ENCODE measurements at places on chromosomes 1 and 21.

- no peak for DNase-seq
Measured at GRCh38 chr1:54984131-54984842, 3.9 kb downstream of the TMEM61 start.

GRCh38 chr1:93680076-93680419 lies 1.6 kb downstream of the BCAR3 start:
- DNase-seq, result no peak

GRCh38 chr1:181202986-181203555 lies 114.6 kb downstream of the IER5 start:
- DNase-seq, result no peak

DNA sequence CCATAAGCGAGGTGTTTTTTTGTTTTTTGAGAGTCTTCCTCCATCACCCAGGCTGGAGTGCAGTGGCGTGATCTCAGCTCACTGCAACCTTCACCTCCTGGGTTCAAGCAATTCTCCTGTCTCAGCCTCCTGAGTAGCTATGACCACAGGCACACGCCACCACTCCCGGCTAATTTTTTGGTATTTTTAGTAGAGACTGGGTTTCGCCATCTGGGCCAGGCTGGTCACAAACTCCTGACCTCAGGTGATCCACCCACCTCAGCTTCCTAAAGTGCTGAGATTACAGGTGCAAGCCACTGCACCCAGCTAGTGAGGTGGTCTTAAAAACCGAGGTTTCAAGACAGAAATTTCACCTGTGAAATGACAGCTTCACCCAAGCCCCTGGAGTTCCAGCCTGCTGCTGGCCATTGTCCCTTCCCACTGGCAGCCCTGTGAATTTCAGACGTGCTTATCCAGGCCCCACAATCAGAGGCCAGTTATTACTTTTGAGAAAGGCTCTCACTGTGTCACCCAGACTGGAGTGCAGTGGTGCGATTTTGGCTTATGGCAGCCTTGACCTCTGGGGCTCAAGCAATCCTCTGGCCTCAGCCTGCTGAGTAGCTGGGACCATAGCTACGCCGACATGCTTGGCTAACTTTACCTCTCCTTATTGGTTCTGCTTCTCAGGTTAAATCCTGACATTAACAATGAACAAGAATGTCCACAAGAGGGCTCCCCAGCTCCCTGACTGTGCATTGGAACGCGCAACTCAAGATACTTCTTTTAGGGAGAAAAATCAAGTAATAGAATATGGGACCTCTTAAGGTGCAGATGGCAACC lies 19.4 kb downstream of the ENO1 start:
- peak; percentile 74 for DNase-seq

GRCh38 chr1:63730211-63730610 lies 43.6 kb upstream of the ROR1 start:
- DNase-seq, result no peak

- DNase-seq, result no peak
Measured at GRCh38 chr1:43308635-43309404, 8.0 kb downstream of the TIE1 start.

DNA sequence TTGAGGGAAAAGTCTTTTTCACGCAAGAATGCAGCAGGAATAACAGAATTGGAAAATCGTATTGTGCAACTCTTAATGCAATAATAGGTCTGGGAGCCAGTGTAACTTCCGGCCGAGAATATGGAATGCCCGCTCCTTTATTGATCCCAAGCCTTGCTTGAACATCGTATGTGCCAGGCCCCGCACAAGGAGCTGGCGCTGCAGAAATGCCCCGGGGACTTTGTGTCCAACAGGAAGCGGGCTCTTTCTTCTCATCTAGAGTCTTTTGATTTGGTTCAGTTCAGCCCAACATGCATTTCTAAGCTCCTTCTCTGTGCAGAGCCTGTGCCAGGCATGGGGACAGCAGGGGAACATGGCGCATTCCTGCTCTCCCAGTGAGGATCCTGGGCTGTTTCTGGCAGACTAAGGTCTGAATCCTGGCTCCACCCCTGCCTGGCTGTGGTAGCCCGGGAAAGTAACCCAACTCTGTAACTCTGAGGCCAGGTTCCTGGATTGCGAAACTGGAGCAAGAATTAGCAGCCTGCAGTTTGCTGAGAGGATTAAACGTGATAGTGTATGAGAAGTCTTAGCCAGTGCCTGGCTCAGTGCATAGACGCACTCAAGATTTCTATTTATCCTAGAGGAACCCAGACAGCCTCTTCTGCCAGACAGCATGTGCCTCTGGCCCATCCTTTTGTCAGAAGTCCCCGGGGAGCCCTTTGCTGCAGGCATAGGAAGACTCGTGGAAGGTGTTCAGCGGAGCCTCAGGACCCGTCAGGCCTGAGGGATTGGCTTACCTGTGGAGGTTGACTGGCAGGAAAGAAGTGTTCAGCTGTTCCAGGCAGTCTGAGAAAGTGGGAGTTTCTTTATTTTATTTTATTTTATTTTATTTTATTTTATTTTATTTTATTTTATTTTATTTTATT lies 987 bp upstream of the CDCP2 start:
- DNase-seq, result no peak

DNA sequence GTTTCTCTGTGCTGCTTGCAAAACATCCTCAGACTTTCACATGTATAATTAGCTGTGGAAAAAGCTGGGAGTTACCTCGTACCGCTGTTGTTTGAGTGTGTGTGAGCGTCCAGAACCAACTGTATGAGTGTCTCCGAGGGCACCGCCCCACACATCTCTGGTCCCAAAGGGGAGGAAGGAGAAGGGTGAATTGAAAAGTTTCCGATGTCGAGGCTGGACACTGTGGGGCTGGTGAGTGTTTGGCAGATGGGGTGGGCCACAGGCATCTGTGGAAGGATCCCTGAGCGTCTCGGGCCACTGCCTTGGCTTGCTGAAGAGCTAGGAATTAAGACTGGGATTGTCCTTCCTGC lies 1.2 kb downstream of the ATP2B4 start:
- no peak for DNase-seq

GRCh38 chr1:15411593-15412137 lies 2.0 kb downstream of the EFHD2 start:
- DNase-seq, result no peak
